Fibroblast of skin of scalp (primary cell): ENCODE measurements at places on chromosomes 3 and 15.

DNA sequence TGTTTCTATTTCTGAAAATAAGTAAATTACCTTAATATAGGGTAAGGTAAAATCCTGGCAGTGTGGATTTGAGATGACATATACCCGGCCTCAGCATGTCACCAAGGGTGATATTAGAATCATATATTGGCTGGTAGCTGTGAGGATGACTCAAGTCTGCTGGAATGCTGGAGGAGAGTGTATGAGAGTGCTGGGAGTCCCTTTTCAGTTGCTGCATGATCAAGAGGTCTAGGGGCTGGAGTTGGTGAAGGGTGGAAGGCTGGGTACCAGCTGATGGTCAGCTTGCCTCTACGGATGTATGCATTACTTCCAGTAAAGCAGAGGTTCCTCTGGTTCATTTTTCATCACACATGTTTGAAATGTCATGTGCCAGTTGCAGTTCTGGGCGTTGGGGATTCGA lies 40.6 kb downstream of the SLC25A26 start:
- DNase-seq: peak; percentile 61

GRCh38 chr3:188671971-188672370 lies 499.8 kb upstream of the TPRG1 start:
- DNase-seq: no peak

GRCh38 chr3:159159546-159159945 lies 357.7 kb downstream of the MFSD1 start:
- DNase-seq: no peak

DNA sequence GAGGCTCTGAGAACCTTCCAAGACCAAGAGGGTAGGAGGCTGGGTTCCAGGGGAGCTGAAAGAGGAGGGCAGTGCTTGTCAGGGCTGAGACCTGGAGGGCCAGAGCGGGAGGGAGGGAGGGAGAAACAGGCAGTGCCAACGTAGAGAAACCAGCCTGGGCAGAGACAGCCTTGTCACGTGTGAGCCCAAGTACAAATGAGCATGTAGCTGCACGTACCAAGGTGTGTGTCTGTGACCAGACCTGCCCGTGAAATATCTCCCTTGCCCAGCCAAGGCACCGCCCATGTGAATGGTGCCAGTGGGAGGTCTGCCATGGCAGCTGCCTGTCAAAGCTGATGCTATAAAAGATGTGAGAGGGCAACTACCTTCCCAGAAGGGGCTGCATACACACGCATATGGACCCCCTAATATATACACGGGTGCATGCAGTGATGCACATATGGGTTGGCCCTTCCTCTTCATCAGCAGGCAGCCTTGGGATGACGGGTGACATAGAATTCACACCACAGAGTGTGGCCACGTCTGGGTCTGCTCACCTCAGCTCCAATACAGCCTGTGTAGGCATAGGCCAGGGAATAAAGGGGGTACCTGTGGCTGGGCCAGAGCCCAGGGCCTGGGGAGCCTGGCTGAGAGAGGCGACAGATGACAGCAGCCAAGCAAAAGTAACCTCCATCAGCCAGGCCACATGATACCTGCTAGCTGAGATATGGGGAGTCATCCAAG lies 7.8 kb upstream of the CTDSPL start:
- no peak for DNase-seq

- peak; percentile 38 for DNase-seq
These were observed 50.0 kb downstream of the RLBP1 start for GRCh38 chr15:89171136-89172072.

- peak; percentile 89 for DNase-seq
These were observed 66.0 kb downstream of the MYO1E start for GRCh38 chr15:59306520-59307164.

GRCh38 chr15:99054892-99055291 lies 47.3 kb upstream of the PGPEP1L start:
- no peak for DNase-seq

- peak; percentile 70 for DNase-seq
These were observed 17.4 kb upstream of the ADPGK start for GRCh38 chr15:72800833-72801481.

GRCh38 chr3:57065588-57065987 lies 5.1 kb downstream of the SPATA12 start:
- DNase-seq: no peak

DNA sequence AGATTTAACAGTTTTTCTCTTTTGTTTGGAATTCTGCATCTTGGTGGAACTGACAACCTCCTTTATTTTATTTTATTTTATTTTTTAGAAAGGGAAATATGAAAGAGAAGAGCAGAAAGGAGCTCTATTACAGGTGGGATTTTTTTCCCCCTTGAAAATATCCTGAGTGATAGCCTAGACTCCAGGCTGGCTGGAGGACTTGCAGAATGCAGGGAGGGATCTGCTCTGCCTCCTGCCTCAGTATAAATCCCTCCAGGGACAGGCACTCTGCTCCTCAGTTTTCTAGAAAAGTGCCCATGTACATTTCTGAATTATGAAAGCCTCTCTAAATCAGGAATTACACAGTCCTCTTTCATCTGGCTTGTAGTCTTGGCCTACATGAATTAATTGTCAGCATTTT lies 173.7 kb downstream of the TMEM108 start:
- no peak for DNase-seq

GRCh38 chr15:25171856-25172687 lies 217.3 kb downstream of the SNRPN start:
- DNase-seq: no peak

DNA sequence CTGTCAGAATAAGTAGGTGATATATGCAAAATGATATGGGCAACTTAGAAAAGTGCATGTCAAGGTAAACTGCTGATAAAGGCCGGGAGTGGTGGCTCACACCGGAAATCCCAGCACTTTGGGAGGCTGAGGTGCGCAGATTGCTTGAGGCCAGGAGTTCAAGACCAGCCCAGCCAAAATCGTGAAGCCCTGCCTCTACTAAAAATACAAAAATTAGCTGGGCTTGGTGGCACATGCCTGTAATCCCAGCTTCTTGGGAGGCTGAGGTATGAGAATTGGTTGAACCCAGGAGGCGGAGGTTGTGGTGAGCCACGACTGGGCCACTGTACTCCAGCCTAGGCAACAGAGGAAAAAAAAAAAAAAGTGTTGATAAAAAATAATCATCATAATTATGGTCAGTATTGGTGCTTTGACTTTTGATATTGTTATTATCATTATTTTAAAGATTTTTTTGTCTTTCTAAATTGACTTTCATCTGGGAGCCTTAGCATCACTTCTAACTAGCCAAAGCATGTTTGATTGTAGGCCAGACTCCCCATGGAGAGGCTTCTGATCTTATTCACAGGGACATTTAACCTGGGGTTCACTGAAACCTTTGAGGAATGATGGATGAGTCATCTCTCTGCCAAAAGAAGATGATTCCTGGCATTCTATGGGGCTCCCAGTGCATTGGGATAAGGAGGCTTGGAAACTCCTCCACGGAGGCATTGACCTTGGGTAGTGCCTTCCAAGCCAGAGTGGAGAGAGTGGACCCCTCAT lies 5.6 kb downstream of the ZBTB38 start:
- peak; percentile 39 for DNase-seq

GRCh38 chr3:138899351-138899991 lies 47.5 kb downstream of the FOXL2 start:
- DNase-seq: no peak

GRCh38 chr3:188316723-188317070 lies 162.7 kb downstream of the LPP start:
- DNase-seq: no peak

GRCh38 chr3:197227780-197228574 lies 70.4 kb downstream of the DLG1 start:
- DNase-seq: no peak

DNA sequence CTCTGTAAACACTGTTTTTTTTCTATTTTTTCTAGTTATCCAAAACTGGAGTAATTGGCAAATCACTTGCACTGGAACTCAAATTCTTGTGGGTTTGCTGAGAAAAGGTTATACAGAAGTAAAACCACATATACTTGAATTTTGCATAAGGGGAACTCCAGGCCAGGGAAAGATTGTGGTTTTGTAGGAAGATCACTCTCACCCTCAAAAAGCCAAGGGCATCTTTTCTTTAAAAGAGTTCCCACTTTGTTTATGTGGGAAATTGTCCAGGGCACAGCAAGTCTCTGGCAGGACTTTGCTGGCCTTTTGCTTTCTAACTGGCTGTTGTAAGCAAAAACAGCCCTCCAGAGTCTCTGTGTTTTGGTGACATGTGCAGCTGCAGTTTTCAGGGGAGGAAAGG lies 340.3 kb upstream of the RBMS3 start:
- peak; percentile 90 for DNase-seq

GRCh38 chr3:197798863-197799262 lies 7.8 kb downstream of the LRCH3 start:
- DNase-seq: no peak

- no peak for DNase-seq
These were observed 15.2 kb downstream of the ABCC5 start for GRCh38 chr3:184002469-184002868.

GRCh38 chr3:16480861-16481545 lies 32.5 kb downstream of the RFTN1 start:
- peak; percentile 62 for DNase-seq

GRCh38 chr15:40847223-40847961 lies 3.5 kb downstream of the SPINT1 start:
- DNase-seq: no peak

- DNase-seq: no peak
These were observed 424.8 kb upstream of the TPM1 start for GRCh38 chr15:62617741-62618140.

- DNase-seq: peak; percentile 54
These were observed 751.7 kb upstream of the GOLIM4 start for GRCh38 chr3:168847291-168847883.

GRCh38 chr15:56923174-56923591 lies 4.7 kb downstream of the TCF12 start:
- DNase-seq: no peak

GRCh38 chr3:46707601-46708011 lies 6.4 kb downstream of the TMIE start:
- no peak for DNase-seq
